HuH-7 (cell line): ENCODE measurements at places on chromosomes 1 and 21.

DNA sequence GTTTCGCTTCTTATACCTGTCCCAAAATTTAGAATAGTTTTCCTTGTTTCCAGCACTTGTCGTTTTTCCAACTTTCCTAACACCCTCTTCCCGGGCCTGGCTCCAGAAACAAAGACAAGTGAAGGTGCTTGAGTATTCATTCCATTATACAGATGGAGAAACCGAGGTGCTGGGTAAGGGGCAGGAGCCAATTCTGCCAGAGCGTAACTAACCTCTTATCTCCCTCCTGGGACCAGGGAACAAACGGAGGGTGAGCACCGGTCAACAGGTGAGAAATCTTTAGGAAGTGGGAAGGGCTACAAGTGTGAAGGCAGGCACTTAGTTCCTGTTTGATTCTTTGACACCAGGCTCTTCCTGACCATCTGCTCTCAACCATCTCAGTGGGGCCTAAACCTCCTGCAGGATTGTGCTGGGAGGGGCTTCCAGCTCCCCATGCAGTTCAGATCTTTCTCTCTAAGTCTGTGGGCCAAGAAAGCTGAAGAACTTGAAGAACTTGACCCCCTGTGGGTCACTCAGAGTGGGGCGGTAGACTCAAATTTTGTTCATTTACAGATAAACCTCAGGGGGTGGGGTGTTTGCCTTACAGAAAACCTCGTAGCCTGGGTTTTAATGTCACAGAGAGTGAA is 8.7 kb downstream of the PLXNA2 start:
- DNase-seq = no peak

DNA sequence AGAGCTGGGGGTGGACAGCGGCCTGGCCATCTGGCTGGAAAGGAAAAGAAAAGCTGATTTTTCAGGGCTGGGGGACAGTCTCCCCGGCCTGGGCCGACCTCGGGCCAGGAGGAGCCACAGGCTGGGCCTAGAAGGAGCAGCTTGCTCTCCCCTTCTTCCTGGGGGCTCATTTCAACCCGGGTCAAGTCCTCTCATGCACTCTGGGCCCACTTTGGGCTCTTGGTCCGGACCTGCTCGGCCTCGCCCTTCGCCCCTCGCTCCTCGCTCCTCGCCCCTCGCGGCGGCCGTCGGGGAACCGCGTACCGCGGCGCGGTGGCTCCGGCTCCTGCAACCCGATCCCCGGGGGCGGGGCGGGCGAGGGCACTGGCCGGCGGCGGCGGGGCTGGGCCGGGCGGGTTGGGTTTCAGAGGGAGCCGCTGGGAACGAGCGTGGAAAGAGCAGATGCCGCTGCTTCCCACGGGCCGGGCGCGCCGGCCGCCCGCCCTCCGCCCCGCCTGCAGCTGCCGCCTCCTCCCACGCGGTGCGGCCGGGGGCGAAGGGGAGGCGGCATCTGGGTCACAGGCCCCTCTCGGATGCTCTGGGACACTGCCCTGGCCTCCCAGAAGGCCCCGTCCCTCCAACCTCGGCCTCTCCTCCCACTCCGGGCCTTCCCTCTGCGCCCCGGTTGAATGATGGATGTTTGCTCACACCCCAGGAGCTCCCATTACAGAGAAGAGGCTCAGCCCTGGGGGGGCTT is 6.6 kb downstream of the HEYL start:
- no peak for DNase-seq

- no peak for DNase-seq
Measured at GRCh38 chr1:195591917-195592672, 1016.1 kb downstream of the KCNT2 start.

DNA sequence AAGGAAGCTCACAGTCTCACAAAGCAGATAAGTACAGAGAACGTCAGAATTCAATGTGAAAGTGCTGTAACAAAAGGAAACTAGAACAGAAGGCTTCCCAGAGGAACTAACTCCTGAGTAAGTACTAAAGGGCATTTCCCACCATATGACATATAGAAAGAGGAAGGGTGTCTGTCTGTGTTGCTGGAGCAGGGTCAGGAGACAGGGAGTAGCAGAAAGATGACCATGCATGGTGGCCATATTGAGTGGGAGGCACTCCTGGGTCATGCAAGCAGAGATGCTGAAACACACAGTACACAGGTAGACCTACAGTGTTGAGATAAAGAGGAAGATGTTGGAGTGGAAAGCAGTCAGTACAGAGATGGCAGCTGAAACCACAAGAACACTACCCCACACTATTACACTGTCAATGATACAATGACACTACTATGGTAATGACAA is 47.3 kb downstream of the SLC25A24 start:
- DNase-seq = no peak

DNA sequence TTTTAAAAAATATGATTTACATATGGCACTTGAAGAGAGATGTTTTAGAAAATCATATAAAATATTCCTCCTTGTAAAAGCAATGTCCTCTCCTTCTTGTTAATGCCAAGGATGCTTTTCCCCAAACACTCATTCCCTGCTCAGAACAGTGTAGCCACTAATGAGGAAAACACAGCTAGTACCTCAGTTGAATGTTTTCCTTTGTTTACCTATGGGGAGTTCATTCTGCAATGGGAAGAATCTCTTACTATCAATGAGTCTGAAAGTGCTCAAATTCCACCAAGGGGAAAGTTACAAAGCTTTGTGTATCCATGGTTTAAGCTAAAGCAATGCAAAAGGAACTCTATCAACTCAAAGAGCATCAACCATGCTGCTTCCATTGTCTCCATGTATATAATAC is 221.9 kb upstream of the ADGRL2 start:
- DNase-seq = no peak

GRCh38 chr1:207981976-207982375 is 71.1 kb upstream of the CD34 start:
- peak; percentile 59 for DNase-seq

- DNase-seq = no peak
Measured at GRCh38 chr1:68623700-68624099, 126.8 kb upstream of the DEPDC1 start.

- DNase-seq = no peak
Measured at GRCh38 chr1:36510418-36510817, 27.7 kb upstream of the CSF3R start.

DNA sequence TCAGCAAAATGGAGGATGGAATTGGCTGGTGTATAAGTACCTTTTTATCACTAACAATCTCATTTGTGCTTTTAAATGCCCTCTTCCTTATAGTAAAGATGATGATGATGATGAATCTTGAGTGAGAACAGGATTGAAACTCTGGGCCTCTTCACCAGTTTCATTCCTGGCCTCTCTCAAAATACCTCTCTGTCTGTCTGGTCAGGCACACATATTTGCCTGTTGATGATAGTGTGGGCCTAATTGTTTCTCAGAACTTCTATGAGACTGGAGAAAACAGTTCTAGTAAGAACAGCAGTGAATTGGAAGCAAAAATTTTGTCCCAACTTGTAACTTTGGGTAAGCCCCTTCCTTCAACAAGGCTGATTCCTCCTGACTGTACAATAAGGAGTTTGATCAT is 94.4 kb upstream of the RGS4 start:
- no peak for DNase-seq

DNA sequence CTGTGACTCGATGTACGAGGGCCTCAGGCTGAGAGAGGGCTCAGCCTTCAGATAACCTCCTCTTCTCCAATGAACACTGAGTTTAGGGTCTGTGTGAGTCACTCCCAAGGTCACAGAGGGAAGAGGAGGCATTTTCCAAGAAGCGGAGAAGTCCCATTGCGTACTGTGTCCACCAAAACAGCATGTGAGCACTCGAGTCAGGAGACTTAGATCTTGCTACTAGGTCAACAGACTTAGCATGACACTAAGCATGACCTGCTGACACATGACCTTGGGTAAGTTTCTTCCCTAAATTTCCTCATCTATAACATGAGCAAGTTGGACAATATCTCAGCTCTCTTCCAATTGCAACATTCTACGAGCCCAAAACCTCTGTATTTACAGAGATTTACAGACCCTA is 68.0 kb downstream of the PLPP3 start:
- DNase-seq = no peak

DNA sequence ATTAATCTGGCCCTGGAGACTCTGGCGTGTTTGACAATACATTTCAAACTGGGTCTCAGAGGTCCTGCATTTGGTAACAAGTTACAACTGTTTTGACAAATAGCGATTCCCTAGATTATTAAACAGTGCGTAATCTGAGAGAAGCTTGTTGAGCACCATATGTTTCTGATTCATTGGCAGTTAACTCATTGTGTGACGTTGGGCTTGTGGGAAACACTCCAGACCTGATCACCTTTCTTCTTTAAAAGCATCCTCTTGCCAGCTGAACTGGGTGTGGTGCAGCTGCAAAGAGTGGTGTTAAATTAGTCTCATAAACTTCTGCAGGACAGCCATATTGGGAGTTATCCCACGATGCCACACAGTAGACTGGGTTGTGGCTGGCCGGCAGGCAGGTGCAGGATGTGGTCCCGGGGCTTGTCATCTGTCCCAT is 82.7 kb downstream of the CDC7 start:
- DNase-seq = no peak

GRCh38 chr1:39406533-39407450 is 84.6 kb upstream of the BMP8A start:
- DNase-seq = no peak
